ENCODE measurements at places on chromosomes 3 and 15.

DNA sequence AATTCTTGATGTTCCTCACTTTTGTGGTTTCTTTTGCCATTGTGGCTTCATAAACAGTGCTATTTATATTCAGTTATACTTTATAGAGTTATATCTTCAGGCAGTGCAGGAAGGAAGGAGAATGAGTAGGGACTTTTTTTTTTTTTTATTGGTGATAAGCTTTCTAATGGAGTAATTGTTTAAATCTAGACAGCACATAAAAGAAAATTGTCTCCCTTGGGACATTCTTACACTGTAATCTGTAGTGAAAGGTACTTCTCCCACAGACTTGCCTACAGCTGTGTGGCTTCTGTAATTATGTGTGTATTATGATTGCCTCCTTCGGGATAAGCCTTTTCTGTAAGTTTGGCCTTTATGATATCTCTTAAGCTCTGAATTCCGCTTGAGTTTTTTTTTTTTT is 41.6 kb downstream of the WDR76 start:
- no peak for DNase-seq

GRCh38 chr3:6273878-6274277 is 587.0 kb upstream of the GRM7 start:
- no peak for DNase-seq

- DNase-seq, result no peak
Observed at GRCh38 chr3:46615050-46615775, 2.9 kb downstream of the FAM240A start.

DNA sequence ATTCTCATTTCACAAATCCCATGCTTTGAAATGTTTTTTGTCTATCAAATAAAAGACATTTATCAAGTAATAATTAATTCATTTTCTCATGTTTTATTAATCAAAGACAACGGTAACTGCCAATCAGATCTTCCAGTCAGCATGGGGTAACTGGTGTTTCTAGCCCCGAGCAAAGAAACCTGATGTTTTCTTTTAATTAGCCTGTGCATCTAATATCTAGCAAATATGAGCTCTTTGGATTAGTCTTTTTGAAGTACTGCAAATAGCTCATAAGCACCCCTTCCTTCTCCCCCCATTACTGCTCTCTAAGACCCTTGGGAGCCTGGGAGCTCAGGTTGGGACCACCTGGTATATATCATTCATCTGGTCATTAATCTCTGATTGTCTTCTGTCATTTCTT is 43.1 kb upstream of the SRGAP3 start:
- DNase-seq, result no peak

DNA sequence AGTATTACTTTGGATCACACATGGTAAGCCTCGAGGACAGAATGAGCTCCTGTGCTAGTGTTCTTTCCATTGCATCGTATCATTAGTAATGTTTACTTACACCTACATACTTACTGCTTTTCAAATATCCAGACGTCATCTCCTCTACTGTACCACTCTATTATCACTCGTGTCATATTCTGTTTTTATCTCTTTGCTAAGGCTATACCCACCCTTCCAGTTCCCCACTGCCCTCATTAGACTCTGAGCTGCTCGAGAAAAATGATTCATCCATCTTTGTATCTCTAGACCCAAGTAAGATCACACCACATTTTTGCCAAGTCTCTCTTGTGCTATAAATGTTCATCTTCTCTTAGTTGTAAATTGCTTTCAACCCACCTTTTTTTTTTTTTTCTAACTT is 245.7 kb downstream of the TIGIT start:
- DNase-seq, result no peak

DNA sequence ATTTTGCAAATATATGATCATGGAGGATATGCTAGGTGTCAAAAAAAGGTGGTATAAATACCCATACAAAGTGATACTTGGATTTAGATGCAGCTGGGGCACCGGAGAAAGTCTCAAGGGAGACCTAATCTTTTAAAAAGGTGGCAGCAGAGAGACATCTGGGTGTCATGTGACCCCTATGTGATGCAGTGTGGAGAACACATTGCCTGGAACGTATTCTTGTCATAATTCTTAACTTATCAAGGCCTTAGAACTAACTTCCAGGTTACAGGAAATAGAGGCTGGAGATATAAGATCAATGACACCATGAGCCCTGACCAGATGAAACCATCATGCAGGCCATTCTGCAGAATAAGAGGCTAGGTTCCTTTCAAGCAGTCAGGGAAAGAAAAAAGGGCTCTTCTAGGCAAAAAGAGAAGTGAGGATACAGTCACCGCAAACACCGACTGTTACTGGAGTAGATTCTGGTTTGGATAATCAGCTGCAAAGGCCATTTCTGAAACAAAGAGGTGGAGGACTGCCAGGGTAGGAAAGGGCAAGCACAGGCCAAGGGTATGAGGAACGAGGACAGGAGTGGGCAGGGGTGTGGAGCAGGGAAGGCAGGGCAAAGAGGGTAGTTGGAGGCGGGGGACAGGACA is 100.6 kb downstream of the OXNAD1 start:
- no peak for DNase-seq

GRCh38 chr3:48299746-48300712 is 33.4 kb downstream of the SPINK8 start:
- DNase-seq, result no peak

DNA sequence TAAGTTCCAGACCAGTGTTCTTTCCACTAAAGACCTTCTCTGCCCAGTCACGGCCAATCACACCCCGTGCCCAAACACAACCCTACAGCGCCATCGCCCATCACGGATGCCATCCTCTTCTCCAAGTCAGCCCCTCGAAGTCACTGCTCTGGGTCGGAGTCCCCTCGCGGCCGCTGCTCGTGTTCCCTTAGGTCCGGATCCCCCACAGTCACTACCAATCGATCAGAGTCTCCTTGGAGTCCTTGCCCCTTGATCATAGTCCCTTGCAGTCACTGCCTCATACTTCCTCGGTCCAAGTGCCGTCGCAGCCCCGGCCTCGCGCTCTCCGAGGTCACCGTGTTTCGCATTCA is 461 bp downstream of the PCYT1A start:
- DNase-seq, result peak; percentile 15

- DNase-seq, result no peak
Observed at GRCh38 chr3:161199926-161200325, 21.2 kb upstream of the NMD3 start.

DNA sequence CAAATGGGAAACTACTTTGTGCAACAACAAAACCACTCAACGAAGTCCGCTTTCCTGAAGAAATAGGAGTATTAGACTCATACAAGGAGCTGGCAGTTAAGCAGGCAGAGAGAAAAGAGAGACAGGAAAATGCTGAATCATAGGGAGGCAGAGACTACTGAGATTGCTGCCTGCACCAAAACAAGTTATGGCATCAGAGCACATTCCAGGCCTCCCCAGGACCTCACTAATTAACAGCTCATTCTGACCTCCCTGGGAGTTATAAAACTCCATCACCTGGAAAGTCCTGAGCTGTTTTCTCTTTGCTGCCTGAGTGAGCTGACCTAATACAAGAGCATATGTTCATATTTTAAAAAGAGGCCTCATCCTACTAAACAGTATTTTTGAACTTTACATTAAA is 741.0 kb downstream of the MCTP2 start:
- no peak for DNase-seq

DNA sequence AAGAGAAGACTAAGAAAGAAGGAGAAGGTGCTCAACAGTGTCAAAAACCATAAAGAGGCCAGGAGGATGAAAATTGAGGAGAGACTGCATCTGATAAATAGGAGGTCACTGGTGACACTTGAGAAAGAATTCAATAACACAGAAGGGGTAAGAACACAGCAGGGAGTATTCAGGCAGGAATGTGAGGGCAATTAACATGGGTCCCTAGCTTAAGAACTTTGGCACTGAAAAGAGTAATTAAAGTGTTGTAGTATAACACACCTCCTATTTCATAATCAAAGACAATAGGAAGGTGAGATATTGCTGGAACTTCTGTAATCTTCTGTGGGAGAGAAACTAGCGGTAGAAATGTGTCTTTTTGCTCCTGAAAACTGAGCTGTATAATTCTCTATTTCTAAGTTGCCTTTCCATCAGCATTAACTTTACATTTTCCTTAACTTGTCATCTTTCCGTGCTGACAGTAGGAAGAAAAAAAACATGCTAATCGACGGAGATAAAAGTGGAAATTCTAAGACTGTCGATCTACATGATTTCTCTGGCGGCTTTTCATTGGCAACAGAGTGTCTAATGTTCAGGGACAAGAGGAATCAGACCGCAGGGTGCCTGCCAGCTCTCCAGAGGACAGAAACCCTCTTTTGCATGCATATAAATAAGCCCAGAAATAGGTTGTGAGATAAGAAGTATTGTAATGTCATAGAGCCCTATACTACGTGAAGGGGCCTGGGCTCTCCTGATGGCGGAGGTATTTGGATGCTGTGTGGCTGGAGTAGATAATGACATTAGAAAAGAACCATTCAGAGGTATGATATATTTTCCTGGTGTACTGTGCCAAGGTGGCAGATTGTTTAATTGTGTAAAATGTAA is 147.9 kb upstream of the GAP43 start:
- no peak for DNase-seq

GRCh38 chr15:80496096-80496495 is 91.9 kb downstream of the ARNT2 start:
- DNase-seq, result no peak

- no peak for DNase-seq
Observed at GRCh38 chr3:76610150-76610549, 429.7 kb upstream of the ROBO2 start.

DNA sequence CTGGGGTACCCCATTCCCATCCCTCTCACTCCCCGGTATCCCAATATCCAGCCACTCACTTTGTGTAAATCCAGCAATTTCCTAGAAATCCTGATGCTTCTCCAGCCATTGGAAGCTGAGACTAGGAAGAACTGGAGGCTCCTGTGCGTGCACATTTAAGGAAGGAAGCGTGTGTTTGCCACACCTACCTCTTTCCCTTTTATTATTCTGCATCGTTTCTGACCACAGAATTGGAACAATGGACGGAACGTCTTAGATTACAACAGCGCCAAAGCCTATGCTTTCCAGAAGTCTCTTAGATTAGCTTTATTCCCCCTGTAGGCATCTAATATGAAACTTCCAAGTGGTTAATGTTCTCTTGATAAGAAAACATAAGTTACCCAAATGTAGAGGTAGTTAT is 234.8 kb upstream of the TRIM42 start:
- no peak for DNase-seq

DNA sequence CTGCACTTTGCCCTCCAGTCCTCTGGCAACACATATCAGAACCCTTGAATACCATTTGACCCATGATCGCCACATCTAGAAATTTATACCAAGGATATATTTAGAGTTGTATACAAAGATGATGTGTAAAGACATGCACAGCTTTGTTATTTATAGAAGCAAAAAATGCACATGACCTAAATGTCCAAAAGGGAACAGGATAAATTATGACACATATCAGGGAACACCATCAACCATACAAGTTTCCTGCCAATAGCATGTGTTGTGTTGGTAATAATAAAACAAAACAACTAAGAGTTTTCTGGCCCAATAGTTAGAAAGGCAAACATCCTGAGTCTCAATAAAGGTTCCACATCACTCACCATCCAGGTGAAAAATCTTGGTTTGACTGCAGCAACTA is 51.5 kb downstream of the AAGAB start:
- DNase-seq, result no peak

DNA sequence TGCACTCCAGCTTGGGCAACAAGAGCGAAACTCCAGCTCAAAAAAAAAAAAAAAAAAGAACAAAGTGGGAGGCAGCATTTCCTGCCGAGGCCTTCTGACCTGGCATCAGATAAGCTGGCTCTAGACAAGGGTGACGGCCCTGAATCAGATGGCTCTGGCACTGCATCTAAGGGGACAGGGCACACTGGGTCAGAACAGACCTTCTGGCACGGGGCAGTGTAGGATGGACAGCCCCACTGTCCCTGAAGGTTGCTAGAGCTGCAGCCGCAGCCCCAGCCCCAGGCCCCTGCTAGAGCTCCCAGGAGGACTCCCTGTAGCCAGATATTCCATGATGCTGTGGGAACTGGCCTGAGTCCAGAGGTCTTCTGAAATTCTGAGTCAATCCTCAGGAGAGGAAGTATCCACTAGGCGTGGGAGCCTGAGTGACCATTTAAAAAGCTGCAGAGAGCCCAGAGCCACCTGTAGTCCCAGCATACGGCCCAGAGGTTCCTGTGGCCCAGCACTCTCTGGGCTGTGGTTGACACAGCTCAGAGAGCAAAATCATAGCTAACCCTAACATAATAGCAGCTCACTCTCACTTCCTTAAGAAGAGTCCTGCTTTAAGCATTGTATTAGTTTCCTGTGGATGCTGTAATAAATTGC is 69.2 kb upstream of the MFGE8 start:
- DNase-seq, result peak; percentile 43

DNA sequence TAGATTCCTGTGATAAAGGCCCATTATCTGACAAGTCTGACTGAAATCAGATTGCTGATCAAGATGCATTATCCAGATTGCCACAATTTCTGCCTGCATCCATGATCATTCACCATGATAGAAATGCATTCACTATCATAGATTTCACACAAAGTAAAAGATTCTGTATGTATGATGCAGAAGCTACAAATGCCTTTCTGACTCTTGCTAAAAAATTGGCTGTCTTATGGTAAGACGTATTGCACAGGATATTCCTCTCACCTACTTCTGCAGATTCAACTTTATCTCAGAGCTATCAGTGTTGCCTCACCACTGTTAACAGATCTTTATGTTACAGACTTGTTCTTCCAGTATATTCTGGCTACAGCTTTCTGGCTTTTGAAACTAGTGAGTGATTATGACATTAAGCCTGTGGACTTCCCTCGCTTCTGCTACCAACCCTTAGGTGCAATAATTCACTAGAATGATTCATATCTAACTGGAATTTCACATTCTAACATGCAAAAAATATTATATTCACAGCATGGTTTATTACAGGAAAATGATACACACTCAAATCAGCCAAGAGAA is 955.3 kb downstream of the EPHA3 start:
- DNase-seq, result no peak

GRCh38 chr3:6862041-6862879 is 1.3 kb downstream of the GRM7 start:
- DNase-seq, result no peak

GRCh38 chr15:91072161-91072560 is 27.9 kb upstream of the SV2B start:
- no peak for DNase-seq

GRCh38 chr3:80785475-80785874 is 976.0 kb downstream of the GBE1 start:
- DNase-seq, result no peak

- no peak for DNase-seq
Observed at GRCh38 chr3:177089110-177089509, 108.2 kb downstream of the TBL1XR1 start.

DNA sequence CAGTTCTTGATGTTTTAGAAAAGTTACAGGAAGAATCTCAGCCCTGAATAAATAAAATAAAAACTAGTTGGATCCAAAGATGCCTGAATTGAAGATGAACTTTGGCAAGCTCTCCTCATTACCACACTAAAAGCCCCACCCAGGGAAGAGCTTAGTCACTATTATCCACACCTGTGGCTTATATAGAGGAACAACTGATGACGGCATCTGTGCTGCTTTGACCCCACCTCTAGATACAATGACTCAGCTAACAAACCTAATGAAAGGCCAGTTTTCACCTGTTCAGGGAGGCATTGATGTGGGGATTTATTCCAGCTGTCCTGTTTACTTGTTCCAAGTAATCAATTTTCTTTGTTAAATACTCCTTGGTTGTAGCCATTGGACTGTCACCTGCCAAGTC is 604.7 kb upstream of the EPHA6 start:
- DNase-seq, result no peak

- no peak for DNase-seq
Observed at GRCh38 chr3:172987273-172987672, 153.8 kb downstream of the SPATA16 start.

GRCh38 chr3:135499426-135499825 is 466.1 kb upstream of the PPP2R3A start:
- no peak for DNase-seq

All from HS-5 (cell line).